Inflammatory macrophage treated with lipopolysaccharide for 4 hours (primary cell): ENCODE measurements at places on chromosomes 12 and 14.

- no peak for DNase-seq
These were observed 232.1 kb downstream of the MSRB3 start for GRCh38 chr12:65510584-65511050.

GRCh38 chr14:68279777-68280233 lies 460.2 kb downstream of the RAD51B start:
- no peak for DNase-seq

DNA sequence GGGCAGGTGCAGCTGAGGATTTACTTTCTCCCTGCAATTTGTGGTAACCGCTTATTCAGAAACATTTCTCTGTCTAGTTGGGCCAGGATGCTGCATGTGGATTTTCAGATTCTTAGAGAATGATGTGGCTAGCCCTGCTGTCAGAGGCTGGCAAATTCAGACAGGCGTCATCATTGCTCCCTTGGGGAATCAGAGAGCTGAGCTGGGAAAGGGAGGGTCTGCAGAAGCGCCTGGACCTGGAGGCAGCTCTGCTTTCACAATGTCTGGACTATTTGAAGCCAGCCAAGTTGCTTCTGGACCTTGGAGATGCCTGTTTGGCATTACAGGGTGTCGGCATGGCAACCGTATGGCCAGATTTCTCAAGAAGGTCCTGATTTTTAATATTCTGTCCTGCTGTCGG lies 3.4 kb downstream of the GALNT16 start:
- no peak for DNase-seq

GRCh38 chr12:88553941-88554658 lies 26.2 kb downstream of the KITLG start:
- DNase-seq, result no peak

- DNase-seq, result no peak
These were observed 12.4 kb downstream of the BEST3 start for GRCh38 chr12:69686731-69687130.

- DNase-seq, result no peak
These were observed 67.8 kb downstream of the CAPZA3 start for GRCh38 chr12:18805516-18806248.

GRCh38 chr14:77022236-77022852 lies 6.2 kb downstream of the IRF2BPL start:
- DNase-seq, result no peak

GRCh38 chr12:121295746-121296617 lies 527 bp downstream of the CAMKK2 start:
- peak; percentile 33 for DNase-seq

- DNase-seq, result no peak
These were observed 131.2 kb downstream of the HMGA2 start for GRCh38 chr12:65955452-65955851.
